ENCODE measurements at places on chromosomes 16 and 17. TPM values are rescaled to one million over a fixed set of nuclear protein-coding genes. Genes with fewer than 3 reads are reported as not detected.

The KRTAP4-5 gene
- polyA plus RNA-seq = not detected

DNA sequence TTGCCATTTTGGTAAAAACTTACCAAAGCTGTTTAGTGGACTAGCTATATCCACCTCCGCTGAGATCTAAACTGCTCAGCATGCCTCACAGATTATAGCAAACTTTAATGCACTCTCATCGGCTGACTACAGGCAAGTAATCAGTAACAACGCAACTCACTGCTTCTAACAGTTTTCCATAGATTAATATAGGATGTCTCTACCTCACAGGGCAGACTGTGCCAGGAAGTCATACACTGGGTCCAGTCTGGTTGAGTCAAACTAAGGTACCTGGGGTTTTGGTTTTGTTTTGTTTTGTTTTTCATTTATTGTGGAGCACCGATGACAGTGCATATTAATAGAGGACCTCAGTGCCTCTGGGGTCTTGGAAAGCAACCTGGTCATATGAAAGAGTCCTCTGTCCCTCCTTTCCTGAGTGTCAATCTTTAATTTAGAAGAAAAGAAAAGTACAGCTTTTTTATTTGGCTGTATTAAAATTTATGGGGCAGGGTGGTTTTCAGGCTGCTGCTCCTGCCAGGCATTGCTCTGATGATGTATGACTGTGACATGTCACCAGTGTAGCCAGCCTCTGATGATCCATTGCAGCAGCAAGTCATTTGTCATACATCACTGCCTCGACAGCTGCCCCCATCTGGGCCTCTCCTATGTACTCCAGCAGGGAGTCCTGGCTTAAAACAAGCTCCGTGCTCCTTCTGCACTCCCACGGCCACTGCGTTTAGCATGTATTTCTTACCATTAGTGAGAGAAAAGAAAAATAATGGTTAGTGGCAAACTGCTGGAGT lies 854.1 kb downstream of the KCNJ2 start:
- H3K36me3 ChIP-seq = no peaks in the 10 kb centered on the region
- H3K27me3 ChIP-seq = no peaks in the 10 kb centered on the region
- peaks cover 32% of the 10 kb centered on the region for H3K4me1 ChIP-seq
- no peak overlapping the region for H3K4me3 ChIP-seq
- DNase-seq = no peak

The TNRC6A gene
- polyA plus RNA-seq = 124 TPM

DNA sequence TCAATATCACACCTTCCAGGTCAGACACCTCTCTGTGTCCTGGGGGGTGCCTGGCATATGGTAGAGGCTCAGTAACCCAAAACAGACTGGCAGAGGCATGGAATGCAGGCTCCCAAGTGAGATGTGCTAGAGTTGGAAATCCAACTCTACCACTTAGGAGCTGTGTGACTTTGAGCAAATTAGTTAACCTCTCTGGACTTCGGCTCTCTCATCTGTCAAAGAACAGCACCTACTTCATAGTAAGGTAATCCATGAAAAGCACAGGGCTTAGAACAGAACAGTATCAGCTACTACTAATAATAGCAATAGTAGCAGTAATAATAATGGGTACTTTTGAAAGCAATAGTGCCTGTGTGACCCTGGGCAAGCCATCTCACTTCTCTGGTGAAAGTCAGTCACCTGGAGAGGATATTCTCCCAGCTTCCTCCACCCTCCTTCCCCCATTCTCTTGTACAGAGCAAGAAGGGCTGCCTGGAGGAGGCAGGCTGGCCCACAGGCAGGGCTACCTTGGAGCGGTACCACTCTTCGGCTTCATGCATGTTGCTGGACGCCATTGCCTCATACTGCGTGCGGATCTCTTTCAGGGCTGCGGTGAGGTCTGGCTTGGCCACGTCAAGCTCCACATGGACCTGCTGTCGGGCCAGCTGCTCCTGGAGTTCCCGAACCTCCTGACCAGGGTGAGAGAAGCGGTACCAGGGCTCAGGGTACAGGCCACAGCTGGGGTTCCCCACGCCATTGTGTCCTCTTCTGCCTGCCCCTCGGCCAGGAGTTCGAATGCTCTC lies 2.3 kb downstream of the GFAP start:
- no peaks in the 10 kb centered on the region for H3K36me3 ChIP-seq
- peaks cover 17% of the 10 kb centered on the region for H3K27me3 ChIP-seq
- H3K27ac ChIP-seq = no peak overlapping the region
- no peak overlapping the region for H3K4me3 ChIP-seq

The RILP gene
- 8.6 TPM for polyA plus RNA-seq

The NPIPB2 gene
- 1.0 TPM for polyA plus RNA-seq

DNA sequence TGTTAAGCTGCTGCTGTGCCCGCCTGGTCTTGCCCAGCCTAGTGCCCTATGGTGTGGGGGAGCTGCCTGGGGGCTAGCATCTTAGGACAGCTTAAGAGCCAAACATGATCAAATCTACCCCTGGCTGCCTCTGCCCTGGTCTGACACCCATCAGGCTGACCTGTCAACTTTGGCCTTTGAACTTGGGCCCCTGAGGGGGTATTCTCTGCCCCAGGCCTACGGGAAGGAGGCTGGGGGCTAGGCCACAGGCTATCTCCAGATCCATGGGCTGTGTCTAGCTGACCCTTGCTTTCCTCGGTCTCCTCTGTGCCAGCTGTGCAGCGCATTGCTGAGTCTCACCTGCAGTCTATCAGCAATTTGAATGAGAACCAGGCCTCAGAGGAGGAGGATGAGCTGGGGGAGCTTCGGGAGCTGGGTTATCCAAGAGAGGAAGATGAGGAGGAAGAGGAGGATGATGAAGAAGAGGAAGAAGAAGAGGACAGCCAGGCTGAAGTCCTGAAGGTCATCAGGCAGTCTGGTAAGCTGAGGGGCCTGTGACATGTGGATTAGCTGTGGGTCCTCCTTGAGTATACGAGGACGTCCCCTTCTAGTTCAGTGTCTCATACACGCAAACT lies 3.3 kb upstream of the STARD3 start:
- H3K36me3 ChIP-seq = no peaks in the 10 kb centered on the region
- no peak overlapping the region for H3K4me3 ChIP-seq
- no peak overlapping the region for H3K27ac ChIP-seq
- no peak for DNase-seq
- H3K4me1 ChIP-seq = peaks cover 75% of the 10 kb centered on the region

GRCh38 chr17:64449545-64449944 lies 630 bp downstream of the MILR1 start:
- no peak for DNase-seq
- H3K4me3 ChIP-seq = no peak overlapping the region
- no peak overlapping the region for H3K27ac ChIP-seq
- no peaks in the 10 kb centered on the region for H3K36me3 ChIP-seq
- no peaks in the 10 kb centered on the region for H3K4me1 ChIP-seq

- H3K27me3 ChIP-seq = no peaks in the 10 kb centered on the region
- no peak overlapping the region for H3K4me3 ChIP-seq
- H3K4me1 ChIP-seq = no peaks in the 10 kb centered on the region
- H3K27ac ChIP-seq = no peak overlapping the region
- no peaks in the 10 kb centered on the region for H3K36me3 ChIP-seq
These were observed 20.9 kb downstream of the RPRML start for GRCh38 chr17:46958041-46958591.

The SLC5A10 gene
- polyA plus RNA-seq = not detected

GRCh38 chr16:57373117-57373947 lies 1.0 kb downstream of the CX3CL1 start:
- no peak for DNase-seq
- no peaks in the 10 kb centered on the region for H3K27me3 ChIP-seq
- H3K36me3 ChIP-seq = no peaks in the 10 kb centered on the region
- no peak overlapping the region for H3K27ac ChIP-seq
- H3K4me1 ChIP-seq = peaks cover 18% of the 10 kb centered on the region

DNA sequence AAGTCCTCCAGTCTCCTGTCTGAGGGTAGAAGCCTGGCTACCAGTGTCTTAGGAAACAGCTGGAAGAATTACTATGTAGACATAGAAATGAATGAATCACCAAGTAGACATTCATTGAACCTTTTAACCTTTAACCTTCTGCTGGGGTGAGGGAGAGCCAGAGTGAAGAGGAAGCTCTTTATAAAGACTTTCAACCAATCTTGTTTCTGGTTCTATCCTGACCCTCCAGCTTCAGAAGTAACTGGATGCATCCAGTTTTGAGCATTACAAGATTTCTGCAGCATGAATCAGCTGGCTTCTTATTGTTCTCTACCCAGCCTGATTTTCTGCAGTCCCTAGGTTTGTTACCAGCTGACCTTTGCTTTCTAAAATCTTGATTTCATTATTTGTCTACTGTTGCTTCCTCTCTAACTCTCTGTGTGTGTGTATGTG lies 8.5 kb downstream of the TEKT1 start:
- H3K4me3 ChIP-seq = no peak overlapping the region
- DNase-seq = no peak
- no peak overlapping the region for H3K27ac ChIP-seq
- H3K36me3 ChIP-seq = no peaks in the 10 kb centered on the region

GRCh38 chr17:61260071-61260797 lies 139.4 kb upstream of the TBX2 start:
- H3K4me3 ChIP-seq = no peak overlapping the region
- DNase-seq = no peak
- H3K27me3 ChIP-seq = no peaks in the 10 kb centered on the region
- peaks cover 6% of the 10 kb centered on the region for H3K4me1 ChIP-seq
- no peak overlapping the region for H3K27ac ChIP-seq

- no peak for DNase-seq
- H3K27me3 ChIP-seq = no peaks in the 10 kb centered on the region
- H3K4me1 ChIP-seq = no peaks in the 10 kb centered on the region
- no peaks in the 10 kb centered on the region for H3K36me3 ChIP-seq
- no peak overlapping the region for H3K4me3 ChIP-seq
- no peak overlapping the region for H3K27ac ChIP-seq
These were observed 78.2 kb upstream of the RNU2-1 start for GRCh38 chr17:43312011-43312410.

- no peaks in the 10 kb centered on the region for H3K36me3 ChIP-seq
- no peaks in the 10 kb centered on the region for H3K27me3 ChIP-seq
- DNase-seq = no peak
- no peak overlapping the region for H3K27ac ChIP-seq
- H3K4me3 ChIP-seq = no peak overlapping the region
These were observed 13.2 kb upstream of the RBFOX3 start for GRCh38 chr17:79623786-79624717.

The KRT34 gene
- polyA plus RNA-seq = not detected

The ARSG gene
- 2.4 TPM for polyA plus RNA-seq

GRCh38 chr17:82388223-82388921 lies 16.8 kb downstream of the UTS2R start:
- H3K4me3 ChIP-seq = no peak overlapping the region
- no peak for DNase-seq
- H3K36me3 ChIP-seq = no peaks in the 10 kb centered on the region
- no peaks in the 10 kb centered on the region for H3K27me3 ChIP-seq

GRCh38 chr17:10657879-10658278 lies 770 bp upstream of the MYH3 start:
- no peak for DNase-seq
- no peaks in the 10 kb centered on the region for H3K27me3 ChIP-seq
- no peak overlapping the region for H3K4me3 ChIP-seq

DNA sequence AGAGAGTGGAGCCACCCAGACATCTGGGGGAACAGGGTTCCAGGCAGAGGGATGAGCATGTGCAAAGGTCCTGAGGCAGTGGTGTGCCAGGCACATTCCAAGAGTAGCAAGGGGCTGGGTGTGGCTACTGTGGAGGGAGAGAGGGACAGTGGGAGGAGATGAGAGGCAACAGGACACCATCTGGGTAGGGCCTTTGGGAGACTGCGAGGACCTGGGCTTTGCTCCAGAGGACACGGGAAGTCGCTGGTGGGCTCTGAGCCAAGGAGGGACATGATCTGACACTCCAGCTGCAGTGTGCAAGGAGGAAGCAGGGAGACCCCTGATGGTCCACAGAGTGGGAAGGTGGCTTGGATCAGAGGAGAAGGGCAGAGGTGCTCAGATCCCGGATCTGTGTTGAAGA lies 56.7 kb upstream of the MED9 start:
- H3K27ac ChIP-seq = no peak overlapping the region
- no peaks in the 10 kb centered on the region for H3K4me1 ChIP-seq
- no peak overlapping the region for H3K4me3 ChIP-seq
- no peak for DNase-seq

The P2RX1 gene
- polyA plus RNA-seq = 0.31 TPM

The ATP6V0A1 gene
- polyA plus RNA-seq = 25.8 TPM

DNA sequence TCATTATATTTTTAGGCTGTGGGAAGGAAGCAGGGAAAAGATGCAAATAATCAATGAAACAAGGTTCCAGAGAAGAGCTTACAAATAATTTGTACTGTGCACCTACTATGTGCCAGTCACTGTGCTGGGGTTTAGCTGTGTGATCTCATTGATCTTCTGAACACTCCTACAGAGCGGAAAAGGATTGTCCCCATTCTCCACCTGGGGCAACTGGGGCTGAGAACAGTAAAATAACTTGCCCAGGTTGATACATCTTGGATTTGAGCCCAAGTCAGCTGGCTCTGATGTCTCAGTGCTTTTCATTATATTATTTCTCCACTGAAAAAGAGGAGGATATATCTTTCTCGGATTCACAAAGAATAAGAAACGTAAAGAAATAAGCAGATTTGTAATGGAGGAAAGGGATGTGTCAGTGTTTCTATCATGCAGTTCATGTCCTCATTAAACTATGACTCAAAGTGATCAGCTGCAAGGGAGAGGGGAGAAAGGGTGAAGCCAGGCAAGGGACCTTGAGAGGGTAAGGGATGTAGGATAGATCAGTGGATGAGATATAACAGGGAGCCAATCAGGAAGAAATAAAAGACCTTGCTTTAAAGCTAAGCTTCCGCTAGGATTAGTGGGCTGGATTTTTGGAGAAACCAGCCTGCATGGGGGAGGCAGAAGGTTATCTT lies 143.6 kb upstream of the NOL11 start:
- H3K36me3 ChIP-seq = no peaks in the 10 kb centered on the region
- H3K27ac ChIP-seq = peak overlapping the region; percentile 33
- DNase-seq = no peak
- H3K27me3 ChIP-seq = no peaks in the 10 kb centered on the region

GRCh38 chr16:65122724-65123395 lies 997 bp upstream of the CDH11 start:
- H3K4me1 ChIP-seq = peaks cover 21% of the 10 kb centered on the region
- H3K36me3 ChIP-seq = no peaks in the 10 kb centered on the region
- H3K27me3 ChIP-seq = peaks cover 75% of the 10 kb centered on the region
- peak; percentile 59 for DNase-seq
- H3K27ac ChIP-seq = no peak overlapping the region
- H3K4me3 ChIP-seq = peak overlapping the region; percentile 87
